ENCODE measurements at places on chromosomes 3 and 15. TPM values are rescaled to one million over a fixed set of nuclear protein-coding genes. Genes with fewer than 3 reads are reported as not detected.

Gene CLRN1
- total RNA-seq: not detected

Gene P2RY14
- total RNA-seq: not detected

DNA sequence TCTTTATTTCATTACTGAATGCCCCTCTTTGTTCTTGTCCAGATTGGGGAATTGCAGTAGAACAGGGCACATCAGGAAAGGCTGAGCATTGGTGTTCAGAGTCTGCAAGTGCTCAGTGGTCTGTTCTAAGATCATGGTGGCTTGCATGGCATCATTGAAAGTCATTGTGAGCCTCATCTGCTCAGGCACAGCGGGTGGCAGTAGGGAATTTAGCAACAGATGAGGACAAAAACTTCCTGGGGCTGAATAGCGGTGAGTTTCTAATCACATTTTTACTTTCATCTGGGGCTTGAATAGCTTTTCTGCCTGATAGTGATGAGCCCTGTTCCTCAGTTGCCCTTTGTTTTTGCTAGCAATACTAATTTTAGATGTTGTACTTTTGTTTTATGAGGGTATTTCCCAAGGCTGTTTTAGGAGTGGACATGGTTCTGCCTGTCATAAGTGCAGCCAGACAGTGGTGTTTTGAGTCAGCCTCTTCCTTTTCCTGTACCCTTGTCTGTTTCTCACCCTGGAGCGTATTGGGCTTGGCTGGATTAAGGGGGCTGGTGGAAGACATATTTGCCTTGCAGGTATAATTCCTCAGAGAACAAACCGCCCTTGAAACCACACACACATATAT is 127.2 kb upstream of the IL12A start:
- DNase-seq: no peak

Gene GOLGA6L9
- total RNA-seq: 3.8 TPM

GRCh38 chr3:189122526-189123205 is 49.1 kb upstream of the TPRG1 start:
- DNase-seq: no peak

DNA sequence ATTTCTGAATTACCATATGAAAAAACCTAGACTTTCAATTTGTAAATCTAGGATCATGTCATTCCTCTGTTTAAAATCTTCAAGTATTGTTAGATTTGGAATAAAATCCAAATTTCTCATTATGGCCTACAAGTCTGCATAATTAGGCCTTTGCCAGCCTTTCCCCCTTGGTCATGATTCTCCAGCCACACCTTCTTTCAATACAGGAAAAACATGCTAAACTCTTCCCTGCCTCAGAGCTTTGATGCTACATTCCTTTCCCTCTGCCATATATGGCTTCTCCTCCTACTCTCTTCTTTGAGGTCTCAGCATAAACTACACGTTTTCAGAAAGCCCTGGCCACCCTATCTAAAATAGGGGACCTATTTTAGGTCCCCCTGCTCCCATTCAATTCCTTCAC is 48.5 kb downstream of the TM6SF1 start:
- DNase-seq: no peak

Gene MESP2
- not detected for total RNA-seq

- DNase-seq: no peak
Measured at GRCh38 chr3:66819993-66820501, 178.1 kb upstream of the KBTBD8 start.

Gene GRM2
- 0.06 TPM for total RNA-seq

- DNase-seq: no peak
Measured at GRCh38 chr3:183484431-183485075, 56.1 kb upstream of the MCF2L2 start.

DNA sequence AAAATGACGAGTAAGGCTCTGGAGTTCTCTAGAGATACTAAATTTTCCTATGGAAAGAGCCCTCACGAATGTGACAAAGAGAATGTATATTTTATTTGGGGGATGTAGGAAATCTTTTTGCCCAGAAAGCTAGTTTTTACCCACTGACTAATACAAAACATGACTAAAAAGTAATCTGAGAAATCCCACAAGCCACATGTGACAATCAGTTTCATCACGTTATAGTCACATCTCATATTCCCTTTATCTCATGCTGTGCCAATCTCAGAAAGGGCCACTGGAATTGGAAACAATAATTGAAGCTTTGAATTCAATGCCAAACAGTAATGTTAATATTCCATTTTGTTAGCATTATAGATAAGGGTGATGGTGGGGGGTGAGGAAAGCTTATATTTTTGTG is 509.0 kb upstream of the GOLIM4 start:
- DNase-seq: no peak

GRCh38 chr15:79724804-79725203 is 172.0 kb downstream of the MTHFS start:
- DNase-seq: no peak

GRCh38 chr3:10012106-10012505 is 14.1 kb upstream of the FANCD2 start:
- no peak for DNase-seq

Gene DBR1
- 14.0 TPM for total RNA-seq

Gene TRPM1
- not detected for total RNA-seq

All from NCI-H460 (cell line).